ENCODE measurements at places on chromosomes 3 and 15.

- no peak for DNase-seq
Observed at GRCh38 chr3:162586591-162586990, 1090.0 kb downstream of the OTOL1 start.

GRCh38 chr3:150538324-150539208, 7.7 kb downstream of the SERP1 start:
- DNase-seq = no peak

GRCh38 chr3:60064210-60065178, 1014.7 kb upstream of the CFAP20DC start:
- DNase-seq = no peak

GRCh38 chr3:18035641-18036449, 293.4 kb upstream of the TBC1D5 start:
- no peak for DNase-seq

DNA sequence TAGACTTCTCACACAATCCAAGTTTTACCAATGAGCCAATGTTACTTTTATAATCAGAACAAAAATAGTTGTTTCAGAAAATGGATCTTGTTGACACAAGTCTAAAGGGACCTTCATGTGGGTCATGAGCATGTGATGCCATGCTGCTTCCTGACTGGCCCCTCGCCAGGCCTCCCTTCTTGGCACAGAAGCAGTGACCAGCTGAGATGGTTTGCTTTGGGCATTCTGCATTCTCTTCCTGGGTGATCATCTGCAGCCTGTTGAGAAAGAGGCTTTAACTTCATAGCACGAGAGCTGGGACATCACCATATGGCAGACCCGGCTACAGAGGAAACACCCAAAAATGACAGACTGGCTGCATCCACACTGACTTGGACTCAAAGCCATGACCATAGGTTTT, 45.7 kb downstream of the TGM4 start:
- DNase-seq = no peak

- DNase-seq = no peak
Observed at GRCh38 chr3:3853544-3853943, 54.3 kb downstream of the LRRN1 start.

- DNase-seq = no peak
Observed at GRCh38 chr3:142999881-143000280, 1.5 kb upstream of the U2SURP start.

GRCh38 chr3:16697443-16698147, 92.4 kb upstream of the DAZL start:
- no peak for DNase-seq

DNA sequence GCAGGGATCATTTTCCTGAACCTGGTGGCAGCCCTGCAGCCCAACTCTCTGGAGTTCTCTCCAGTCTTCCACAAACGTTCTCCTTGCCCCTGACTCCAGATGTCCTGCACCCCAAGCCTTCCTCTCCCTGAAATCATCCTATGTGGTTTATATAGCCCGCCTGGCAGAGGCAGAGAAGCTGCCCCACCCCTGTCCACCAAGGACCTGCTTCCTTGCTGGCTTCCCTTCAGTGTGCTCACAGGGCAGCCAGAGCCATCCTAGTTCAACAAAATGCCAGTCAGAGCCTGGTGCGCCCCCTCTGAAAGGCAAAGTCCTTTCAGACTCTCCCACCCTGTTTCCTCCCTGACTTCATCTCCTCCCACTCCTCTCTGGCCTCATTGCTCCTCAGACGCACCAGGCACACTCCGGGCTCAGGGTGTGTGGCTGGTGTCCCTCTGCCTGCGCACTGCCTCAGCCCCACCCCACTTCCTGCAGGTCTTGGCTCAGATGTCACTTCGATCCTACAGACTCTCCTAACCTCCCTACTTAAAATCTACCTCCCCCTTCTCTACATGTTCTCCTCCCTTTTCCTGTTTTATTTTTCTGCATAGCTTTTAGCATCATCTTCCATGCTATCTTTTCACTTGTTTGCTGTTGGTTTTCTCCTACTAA, 5.9 kb downstream of the KBTBD13 start:
- DNase-seq = no peak

DNA sequence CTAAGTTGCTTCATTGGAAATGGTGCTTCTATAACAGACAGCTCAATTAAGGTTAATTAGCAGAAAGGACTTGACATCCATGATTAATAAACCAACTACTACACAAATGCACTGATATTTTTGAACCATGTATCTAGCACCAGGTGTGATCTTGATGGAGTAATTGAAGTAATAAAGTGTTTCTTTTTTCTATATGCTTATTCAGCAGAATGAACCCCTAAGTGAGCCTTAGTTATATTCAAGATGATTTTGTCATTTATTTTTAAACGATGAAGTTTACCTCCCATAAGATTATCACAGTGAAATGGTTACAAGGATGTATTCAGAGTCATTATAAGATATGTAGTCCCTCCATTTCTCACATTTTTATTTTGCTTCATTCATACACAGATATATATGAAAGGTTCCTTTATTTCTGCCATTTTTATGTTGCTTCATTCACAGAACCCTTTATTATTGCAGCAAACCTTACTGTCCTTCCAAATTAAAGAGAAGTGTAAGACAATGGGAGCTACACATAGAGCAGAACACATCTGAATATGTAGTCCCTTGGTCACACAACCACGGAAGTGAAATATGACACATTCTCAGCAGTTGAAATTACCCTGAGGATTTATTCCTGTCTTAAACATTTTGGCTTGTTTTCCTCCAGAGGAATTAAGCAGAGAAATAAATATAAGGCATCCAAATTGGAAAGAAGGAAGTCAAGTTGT, 295.0 kb downstream of the RAP2B start:
- no peak for DNase-seq

DNA sequence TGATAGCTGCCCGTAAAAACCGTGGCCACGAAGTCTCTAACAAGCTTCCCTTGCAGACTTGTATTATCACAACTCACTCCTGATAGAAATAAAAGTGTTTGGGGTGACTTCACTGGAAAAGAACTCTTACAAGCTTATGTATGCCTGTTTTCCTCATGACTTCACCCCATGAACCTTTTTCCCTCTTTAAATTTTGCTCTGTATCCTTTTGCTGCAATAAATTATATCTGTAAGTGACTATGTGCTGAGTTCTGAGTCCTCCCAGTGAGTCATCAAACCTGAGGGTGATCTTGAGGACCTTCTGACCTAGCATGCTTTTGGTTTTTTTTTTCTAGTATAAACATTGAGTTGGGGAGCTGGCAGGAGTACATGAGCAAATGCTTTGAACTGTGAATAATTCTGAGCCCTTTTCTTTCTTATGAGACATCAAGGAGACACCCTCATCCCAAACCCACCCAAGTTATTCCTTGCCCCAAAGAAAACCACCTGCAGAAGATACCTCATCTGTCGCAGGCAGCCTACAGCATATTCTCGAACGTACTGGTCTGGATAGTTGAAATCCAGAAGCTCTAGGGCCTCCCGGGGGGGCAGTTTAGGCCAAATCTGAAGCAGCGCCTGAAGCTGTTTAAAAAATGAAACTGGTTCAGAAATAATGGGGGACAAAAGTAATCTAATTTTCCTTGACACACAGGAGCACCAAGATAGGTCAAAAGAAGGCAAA, 85.9 kb downstream of the FAIM start:
- no peak for DNase-seq

DNA sequence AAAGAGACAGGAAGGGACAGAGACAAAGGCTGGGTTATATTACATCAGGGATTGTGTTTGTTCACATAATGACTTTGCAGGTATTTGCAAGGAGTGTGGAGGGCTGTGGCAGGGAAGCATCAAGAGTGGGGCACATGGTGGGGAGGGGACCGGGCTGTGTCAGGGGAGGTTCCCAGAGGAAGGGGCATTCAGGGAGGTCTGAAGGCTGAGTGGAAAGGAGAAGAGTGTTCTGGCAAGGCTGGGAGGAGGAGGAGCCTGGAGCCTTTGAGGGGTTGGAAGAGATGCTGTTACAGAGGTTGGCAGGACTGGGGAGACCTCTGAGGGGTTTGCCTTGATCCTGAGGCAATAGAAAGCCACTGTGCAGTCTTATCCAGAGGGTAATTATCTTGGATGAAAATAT, 49.4 kb downstream of the EXOG start:
- no peak for DNase-seq

DNA sequence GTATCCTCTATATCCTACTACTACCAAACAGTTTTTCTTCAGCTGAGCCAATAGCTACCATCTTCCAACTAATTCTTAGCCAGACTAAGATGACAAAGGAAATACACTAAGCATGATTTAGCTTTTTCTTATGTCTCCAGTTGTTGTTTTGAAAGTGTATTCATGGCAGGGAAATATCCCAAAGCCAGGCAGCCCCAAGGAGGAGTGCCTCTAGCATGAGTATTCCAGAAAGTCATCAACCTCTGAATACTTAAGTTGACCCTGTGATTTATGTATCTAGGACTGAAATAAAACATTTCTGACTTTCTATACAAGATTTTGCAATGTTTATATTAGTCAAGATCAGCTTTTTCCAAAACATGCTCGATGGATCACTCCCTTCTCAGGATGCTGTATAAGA, 449.1 kb downstream of the IL5RA start:
- no peak for DNase-seq

- DNase-seq = peak; percentile 81
Observed at GRCh38 chr3:125150525-125151441, 61.8 kb downstream of the SLC12A8 start.

GRCh38 chr3:195385526-195385925, 57.3 kb downstream of the ACAP2 start:
- DNase-seq = no peak

DNA sequence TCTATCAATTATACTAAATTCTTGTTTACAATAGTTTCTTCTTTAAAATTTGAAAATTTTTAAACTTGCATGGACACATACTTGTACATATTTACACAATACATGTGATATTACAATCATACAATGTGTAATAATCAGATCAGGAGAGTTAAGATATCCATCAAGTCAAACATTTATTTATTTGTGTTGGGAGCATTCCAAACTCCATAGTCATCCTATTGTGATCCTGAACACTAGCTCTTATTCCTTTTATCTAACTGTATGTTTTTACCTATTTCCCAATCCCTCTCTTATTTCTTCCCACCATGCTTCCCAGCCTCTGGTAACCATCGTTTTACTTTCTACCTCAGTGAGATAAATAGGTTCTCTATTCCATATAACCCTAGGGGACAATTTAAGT, 1219.2 kb downstream of the ZPLD1 start:
- no peak for DNase-seq

Measured in activated CD4-positive, alpha-beta T cell treated with anti-CD3 and anti-CD28 coated beads, Interleukin-2, Interleukin-6, amounts not matched to agents 100 ng/mL and 50 ng/mL, durations not matched to agents 16 hours and 8 hours (primary cell).